ENCODE measurements at places on chromosomes 1 and 21.

GRCh38 chr21:37765221-37765900 is 150.9 kb downstream of the KCNJ6 start:
- DNase-seq = no peak

DNA sequence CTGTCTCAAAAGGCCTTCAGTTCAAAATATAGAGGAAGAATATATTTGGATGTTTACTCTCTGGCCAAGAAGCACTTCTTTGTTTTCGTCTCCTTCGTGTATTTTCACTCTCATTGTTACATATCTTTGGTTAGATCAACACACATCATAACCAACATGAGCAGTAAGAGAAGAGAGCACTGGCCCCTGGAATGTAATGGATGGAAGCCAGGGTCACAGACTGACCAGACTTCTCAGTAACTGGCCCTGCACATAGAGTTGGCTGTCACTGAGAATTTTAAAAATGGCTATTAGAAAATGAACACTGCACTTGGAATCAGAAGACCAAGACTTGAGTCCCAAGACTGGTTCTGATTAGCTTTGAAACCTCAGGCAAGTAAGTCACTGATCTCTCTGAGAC is 215.9 kb upstream of the RRP15 start:
- no peak for DNase-seq

DNA sequence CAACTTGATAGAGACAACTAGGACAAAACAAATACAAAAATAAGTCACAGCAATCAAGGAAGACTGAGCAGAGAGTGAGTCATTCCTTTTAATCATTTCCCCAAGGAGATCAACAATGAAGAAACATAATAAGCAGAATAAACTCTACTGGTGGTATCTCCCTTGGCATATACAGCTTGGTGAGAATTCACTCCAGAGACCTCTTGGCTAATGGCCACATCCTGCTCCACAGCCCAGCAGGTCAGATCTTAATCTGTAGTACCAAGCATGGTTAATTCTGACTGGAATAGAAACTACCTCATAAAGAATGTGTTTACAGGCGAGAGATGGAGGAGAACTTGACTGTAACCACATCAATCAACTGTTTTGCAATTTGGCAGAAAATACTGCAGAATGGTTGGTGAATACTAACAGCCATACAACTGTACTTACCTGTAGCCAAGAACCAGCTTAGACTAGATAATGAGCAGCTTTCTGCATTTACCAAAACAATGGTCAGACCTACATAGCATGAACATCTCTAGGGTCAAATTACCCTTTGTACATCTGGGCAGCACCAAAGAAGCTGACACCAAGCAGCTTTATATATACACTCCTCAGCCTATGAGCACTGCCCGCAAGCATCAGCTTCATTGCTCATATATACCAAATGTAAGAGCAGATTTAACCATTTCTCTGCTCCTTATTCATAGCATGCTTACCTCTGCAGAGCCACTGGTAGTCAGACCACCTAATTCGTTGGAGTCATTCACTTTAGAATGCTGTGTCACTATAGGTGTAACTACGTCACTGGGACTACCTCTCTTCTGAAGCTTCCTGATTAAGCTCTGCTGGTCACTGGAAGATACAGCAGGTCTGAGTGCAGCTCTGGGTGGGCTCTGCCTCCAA is 51.0 kb downstream of the KIAA0319L start:
- no peak for DNase-seq

DNA sequence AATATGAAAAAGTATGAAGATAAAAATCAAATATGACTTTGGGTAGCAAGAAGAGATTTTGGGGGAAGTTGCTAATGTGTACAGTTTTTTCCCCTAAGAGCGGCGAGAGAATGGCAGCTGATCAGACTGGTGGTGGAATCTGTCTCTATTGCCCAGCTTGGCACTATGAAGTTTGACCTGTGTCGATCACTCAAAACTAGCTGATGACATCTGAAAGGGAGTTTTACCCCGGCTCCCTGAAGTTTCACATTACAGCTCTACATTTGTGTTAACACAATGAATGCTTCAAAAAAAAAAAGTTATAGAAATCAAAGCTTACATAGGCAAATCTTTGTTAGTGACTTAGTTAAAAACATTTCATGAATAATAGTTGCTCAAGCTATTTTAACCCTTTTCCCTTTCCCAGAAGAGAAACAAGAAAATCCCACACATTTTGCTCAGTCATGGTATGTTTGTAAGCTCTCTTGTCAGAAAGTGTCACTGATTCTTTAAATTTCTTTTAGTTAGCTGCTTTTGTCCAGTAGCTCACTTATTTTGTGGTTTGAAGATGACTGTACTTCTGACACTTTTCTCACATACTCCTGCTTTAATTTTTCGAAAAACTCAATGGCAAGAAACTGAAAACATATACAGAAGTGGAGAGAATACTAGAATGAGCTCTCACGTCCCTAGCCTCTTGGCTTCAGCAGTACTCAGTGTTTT is 41.3 kb downstream of the DYRK1A start:
- no peak for DNase-seq

GRCh38 chr1:197862671-197863070 is 39.8 kb upstream of the C1orf53 start:
- DNase-seq = no peak

DNA sequence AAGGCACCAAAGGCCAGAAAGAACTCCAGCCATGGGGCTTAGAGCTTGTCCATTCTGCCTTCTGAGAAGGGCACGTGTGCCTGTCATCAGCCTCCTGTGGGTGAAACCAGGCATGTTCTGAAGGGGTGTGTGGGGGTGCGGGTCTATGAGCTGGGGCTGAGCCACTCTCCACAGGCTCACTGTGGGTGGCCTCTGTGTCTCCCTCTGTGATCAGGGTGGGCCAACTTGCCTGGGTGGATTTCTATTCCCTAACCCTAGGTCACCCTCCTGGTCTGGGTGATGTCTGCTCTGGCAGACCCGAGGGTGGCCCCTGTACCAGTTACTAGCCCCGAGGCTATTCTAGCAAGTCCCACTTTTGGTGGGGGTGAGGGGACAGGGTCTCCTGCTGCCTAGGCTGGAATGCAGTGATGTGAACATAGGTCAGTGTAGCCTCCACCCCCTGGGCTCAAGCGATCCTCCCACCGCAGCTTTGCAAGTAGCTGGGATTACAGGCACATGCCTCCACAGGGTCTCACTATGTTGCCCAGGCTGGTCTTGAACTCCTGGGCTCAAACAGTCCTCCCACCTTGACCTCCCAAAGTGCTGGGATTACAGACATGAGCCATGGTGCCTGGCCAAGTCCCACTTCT is 94.4 kb downstream of the TRIM11 start:
- no peak for DNase-seq

GRCh38 chr1:56098946-56099345 is 480.4 kb downstream of the PLPP3 start:
- DNase-seq = no peak

- peak; percentile 85 for DNase-seq
These were observed 12.4 kb upstream of the SLC19A1 start for GRCh38 chr21:45554477-45555175.

GRCh38 chr1:207644852-207645634 is at the start of gene CR1L:
Gene CR1L (plus strand): TSS chr1:207645133. CDS start chr1:207645234, 101 bp downstream.
- DNase-seq = peak; percentile 34

GRCh38 chr21:42289926-42290325 is 25.3 kb downstream of the TFF3 start:
- DNase-seq = no peak

- no peak for DNase-seq
These were observed 54.7 kb downstream of the MRPS6 start for GRCh38 chr21:34128124-34128523.

DNA sequence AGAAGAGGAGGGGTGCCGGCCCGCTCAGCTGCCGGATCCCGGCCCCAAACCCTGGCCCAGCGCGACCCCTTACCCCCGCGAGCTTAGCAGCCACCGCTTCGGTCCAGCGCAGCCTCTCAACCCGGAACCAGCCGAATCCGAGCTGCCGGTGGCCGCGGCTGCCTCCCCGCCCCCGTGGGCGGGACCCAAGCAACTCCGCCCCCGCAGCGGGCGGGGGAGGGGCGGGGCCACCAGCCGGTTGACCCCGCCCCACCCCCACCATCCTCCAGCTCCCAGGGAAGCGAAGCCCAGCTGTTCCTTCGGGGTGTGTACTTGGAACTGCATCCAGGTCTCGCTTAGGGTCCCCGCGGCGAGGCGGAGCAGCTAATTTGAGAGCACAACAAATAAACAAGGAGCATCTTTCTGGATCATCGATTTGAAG is at the start of gene TRIM62:
TRIM62 (minus strand) TSS at position 123 of the 421 bp plus-strand sequence. CDS start 611 bp downstream, outside the sequence.
- peak; percentile 21 for DNase-seq

GRCh38 chr1:227786673-227787512 is 28.6 kb upstream of the PRSS38 start:
- no peak for DNase-seq

- no peak for DNase-seq
These were observed 173.4 kb downstream of the TOMM20 start for GRCh38 chr1:234955107-234955731.

- DNase-seq = no peak
These were observed 131.1 kb downstream of the TMEM53 start for GRCh38 chr1:44543064-44543744.

DNA sequence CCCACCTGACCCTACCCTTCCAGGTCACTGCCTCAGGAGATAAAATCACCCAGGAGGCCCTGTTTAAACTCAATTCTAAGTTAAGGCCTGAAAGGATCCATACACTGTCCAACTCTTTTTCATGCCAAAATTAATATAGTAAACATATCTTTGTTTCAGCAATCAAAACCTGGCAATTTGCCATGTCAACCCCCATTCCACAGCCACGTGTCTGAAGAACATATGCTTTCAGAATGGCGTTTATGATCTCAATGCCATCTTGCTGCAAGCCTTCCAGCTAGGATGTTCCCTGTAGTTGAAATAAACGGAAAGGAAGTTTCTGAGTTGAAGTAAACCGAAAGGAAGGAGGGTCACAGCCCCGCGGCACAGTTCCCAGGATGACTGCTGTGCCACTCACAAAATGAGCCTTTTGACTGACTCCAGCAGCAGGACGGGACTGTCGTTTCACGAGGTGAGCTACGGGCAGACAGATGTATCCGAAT is 472.0 kb downstream of the SMYD3 start:
- no peak for DNase-seq

GRCh38 chr1:214895011-214895600 is 187.4 kb upstream of the KCNK2 start:
- no peak for DNase-seq

DNA sequence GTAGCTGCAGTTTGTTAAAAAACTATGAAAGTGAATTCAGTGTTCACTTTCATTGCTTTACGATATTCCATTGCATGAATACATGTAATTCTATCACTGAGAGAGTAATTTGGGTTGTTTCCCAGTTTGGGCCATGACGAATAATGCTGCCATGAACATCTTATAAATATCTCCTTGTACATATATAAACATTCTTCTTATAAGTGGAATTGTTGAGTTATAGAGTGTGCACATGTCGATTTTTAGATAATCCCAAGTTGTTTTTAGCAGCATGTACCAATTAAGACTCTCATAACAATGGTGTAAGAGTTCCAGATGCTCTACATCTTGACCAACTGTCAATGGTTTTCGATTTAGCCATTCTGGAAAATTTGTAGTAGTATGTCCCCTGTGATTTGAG is 40.9 kb downstream of the ALG6 start:
- DNase-seq = no peak
